ENCODE measurements at places on chromosomes 1 and 21.

- no peak for DNase-seq
Measured at GRCh38 chr1:154720328-154721297, 112.6 kb upstream of the ADAR start.

GRCh38 chr1:8718850-8719361 is 98.5 kb downstream of the RERE start:
- no peak for DNase-seq

DNA sequence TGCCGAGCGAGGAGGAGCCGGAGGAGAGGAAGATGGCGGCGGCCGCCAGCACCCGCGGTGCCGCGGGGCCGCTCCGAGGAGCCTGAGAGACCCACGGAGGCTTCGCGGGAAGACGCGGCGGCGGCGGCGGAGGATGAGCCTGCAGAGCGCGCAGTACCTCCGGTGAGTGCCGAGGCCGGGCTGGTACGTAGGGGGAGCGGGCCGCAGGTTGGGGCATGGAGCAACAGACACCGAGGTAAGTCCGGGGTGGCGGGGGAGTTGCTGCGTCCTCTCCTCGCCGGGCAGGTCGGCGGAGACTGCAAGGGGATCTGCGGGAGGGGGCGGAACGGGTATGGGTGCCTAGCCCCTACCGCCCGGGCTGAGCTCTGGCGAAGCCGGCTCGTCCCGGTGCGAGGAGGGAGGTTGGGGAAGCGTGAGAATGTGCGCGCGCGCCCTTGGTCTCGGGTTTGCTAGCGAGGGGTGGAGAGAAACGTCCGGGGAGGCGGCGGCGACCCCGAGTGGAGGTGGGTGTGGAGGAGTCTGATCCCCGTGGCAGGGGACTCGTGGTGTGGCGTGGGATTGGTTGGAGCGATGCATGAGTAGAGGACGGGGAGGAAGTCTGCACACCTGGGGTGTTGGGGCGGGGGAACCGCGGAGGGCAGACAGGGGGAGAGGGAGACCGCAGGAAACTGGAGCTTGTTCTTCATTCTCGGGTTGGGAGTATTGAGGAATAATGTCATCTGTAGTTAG is at the start of gene SMG7:
Gene SMG7 (plus strand): TSS at position 12 of the 729 bp plus-strand sequence. CDS start 122 bp downstream, at position 134.
- no peak for DNase-seq

- DNase-seq = no peak
Measured at GRCh38 chr1:2343023-2343935, 48.1 kb downstream of the MORN1 start.

GRCh38 chr1:157965584-157965983 is 27.9 kb upstream of the KIRREL1 start:
- DNase-seq = no peak

DNA sequence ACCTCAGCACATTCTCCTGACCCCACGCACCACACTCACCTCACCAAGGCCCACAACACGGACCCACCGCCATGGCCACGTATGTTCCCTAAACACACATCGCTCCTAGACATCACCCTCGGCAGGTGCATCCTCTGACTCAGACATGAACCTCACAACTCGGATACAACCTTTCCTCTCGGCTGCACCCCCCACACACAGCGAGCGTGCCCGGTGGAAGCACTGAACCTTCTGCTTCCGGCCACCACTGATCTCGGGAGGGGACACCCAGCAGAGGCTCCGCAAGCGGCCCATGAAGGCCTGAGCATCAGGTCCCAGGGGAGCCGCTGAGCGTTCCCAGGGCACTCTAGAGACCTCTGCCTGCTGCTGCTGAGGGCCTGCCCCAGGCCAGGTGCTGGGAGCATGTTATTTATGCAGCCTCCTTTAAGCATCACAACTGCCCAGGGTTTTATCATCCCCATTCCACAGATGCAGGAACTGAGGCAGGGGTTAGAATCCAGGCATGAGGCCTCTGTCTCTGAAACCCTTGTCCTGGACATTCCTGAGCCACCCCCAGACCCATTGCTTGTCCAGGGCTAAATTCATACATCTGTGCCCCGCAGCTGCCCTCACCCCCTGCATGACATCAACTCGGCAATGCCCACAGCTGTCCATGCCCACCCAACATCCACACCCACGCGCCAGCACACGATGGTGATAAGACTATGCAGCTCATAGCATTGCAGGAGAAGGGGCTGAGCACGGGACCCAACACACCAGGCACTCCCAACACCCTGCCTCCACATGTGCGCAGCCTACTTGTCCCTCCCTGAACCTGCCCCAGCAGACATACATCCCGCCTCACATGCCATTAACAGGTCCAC is 27.0 kb downstream of the SDC3 start:
- DNase-seq = no peak

GRCh38 chr1:25658791-25659431 is 42.3 kb downstream of the MAN1C1 start:
- DNase-seq = no peak

DNA sequence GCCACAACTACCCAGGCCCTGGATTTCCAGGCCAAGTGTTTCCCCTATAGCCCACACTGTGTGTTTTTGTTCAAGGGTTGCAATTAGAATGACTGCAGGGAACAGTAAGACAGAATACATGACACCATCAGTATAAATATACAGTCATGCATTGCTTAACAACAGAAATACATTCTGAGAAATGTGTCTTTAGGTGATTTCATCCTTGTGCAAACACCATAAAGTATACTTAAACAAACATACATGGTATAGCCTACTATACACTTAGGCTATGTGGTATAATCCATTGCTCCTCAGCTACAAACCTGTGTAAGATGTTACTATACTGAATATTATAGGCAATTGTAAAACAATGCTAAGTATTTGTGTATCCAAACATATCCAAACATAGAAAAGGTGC is 7.5 kb upstream of the SLC44A5 start:
- DNase-seq = no peak

Measured in NCI-H187 treated with DMSO at 0.1 percent for 48 hours (cell line).